ENCODE measurements at places on chromosomes 12 and 14. TPM values are rescaled to one million over a fixed set of nuclear protein-coding genes. Genes with fewer than 3 reads are reported as not detected.

KCNC2 gene
- not detected for total RNA-seq

CAPZA3 gene
- 0.35 TPM for total RNA-seq

ATP5MC2 gene
- 79.1 TPM for total RNA-seq

GRCh38 chr14:61565836-61566536 is 129.3 kb upstream of the HIF1A start:
- H3K4me1 ChIP-seq: no peaks in the 10 kb centered on the region
- no peaks in the 10 kb centered on the region for H3K36me3 ChIP-seq
- no peaks in the 10 kb centered on the region for H3K27me3 ChIP-seq
- H3K27ac ChIP-seq: no peak overlapping the region
- no peak overlapping the region for H3K4me3 ChIP-seq

- H3K36me3 ChIP-seq: no peaks in the 10 kb centered on the region
- no peaks in the 10 kb centered on the region for H3K27me3 ChIP-seq
- DNase-seq: no peak
- no peaks in the 10 kb centered on the region for H3K4me1 ChIP-seq
- peak overlapping the region; percentile 67 for H3K27ac ChIP-seq
- H3K4me3 ChIP-seq: no peak overlapping the region
Observed at GRCh38 chr14:95185767-95186392, 28.6 kb upstream of the DICER1 start.

DNA sequence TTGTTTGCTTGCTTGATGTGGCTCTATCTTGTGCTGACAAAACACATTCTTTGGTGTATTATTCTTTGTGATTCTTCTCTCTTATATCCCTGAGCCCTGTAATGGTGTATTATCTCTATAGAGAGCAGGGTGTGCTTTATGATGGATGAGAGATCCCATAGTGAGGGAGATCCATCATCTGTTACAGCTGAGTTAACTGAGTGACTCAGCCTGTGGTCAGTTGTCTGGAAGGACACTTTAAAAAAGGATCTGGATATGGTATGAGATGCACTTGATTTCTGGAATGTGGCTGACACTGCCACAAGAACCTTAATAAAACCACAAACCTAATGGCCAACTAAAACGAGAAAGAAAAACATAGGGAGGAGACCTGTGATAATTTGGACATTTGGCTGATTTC is 461.4 kb upstream of the SYT1 start:
- no peaks in the 10 kb centered on the region for H3K27me3 ChIP-seq
- H3K36me3 ChIP-seq: no peaks in the 10 kb centered on the region
- H3K4me3 ChIP-seq: no peak overlapping the region
- DNase-seq: no peak

DNA sequence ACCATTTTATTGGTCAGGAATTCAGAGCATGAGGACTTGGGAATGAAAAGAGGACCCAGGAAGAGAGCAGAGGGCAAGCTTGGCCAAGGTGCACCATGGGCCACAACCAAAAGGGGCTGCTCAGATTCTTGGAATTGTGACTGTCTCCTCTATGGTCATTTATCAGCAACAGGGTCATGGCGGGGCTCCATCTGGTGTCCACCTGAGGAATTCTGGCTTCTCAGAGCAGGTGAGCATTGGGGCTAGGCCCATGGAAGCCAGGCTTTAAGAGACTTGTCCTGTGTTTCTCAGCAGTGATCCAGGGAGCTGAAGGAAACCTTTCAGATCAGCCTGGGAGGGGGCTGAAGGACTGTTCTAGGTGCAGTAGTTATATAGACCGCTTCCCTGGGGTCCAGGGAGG is 2.6 kb upstream of the RIN3 start:
- H3K27ac ChIP-seq: peak overlapping the region; percentile 68
- H3K4me1 ChIP-seq: no peaks in the 10 kb centered on the region
- H3K4me3 ChIP-seq: no peak overlapping the region
- no peaks in the 10 kb centered on the region for H3K27me3 ChIP-seq
- DNase-seq: no peak

Data from uterus (tissue), 4 donors.